ENCODE measurements at places on chromosomes 1 and 21.

DNA sequence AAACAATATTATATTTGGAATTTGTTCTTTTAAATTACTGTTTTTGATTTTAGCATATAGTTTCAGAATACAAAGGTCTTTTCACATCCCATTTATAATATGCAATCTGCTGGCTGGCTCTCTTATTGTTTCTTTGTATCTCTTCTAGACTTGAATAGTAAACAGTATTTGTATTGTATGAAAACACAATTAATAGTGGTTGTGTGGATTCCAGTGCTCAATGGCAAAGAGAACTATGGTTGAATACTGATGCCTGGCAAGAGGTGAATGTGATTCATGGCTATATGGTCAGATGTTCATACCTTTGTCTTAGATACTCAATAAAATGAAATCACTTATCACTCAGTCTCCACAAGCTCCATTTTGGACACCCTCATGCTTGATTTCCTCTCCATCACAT lies 37.2 kb downstream of the OR6Y1 start:
- H3K27ac ChIP-seq = no peak overlapping the region
- no peaks in the 10 kb centered on the region for H3K4me1 ChIP-seq
- H3K36me3 ChIP-seq = no peaks in the 10 kb centered on the region
- DNase-seq = no peak

- H3K4me3 ChIP-seq = no peak overlapping the region
- DNase-seq = no peak
- H3K4me1 ChIP-seq = peaks cover 3% of the 10 kb centered on the region
- no peaks in the 10 kb centered on the region for H3K27me3 ChIP-seq
Observed at GRCh38 chr1:163544441-163544840, 222.7 kb downstream of the NUF2 start.

DNA sequence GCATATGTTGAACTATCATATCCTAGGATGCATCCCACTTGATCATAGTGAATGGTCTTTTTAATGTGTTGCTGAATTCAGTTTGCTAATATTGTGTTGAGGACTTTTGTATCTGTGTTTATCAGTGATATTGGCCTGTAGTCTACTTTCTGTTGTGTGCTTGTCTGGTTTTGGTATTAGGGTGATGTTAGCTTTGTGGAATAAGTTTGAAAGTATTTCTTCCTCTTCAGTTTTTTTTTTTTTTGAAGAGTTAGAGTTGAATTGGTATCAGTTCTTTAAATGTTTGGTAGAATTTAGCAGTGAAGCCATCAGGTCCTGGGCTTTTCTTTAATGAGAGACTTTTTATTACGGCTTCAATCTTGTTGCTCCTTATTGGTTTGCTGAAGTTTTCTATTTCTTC lies 162.3 kb downstream of the VAV3 start:
- H3K27me3 ChIP-seq = no peaks in the 10 kb centered on the region
- no peak overlapping the region for H3K4me3 ChIP-seq
- H3K4me1 ChIP-seq = peaks cover 5% of the 10 kb centered on the region
- no peak for DNase-seq

GRCh38 chr1:31409946-31410858 lies 2.8 kb upstream of the SERINC2 start:
- no peaks in the 10 kb centered on the region for H3K36me3 ChIP-seq
- DNase-seq = no peak
- no peak overlapping the region for H3K27ac ChIP-seq
- H3K4me3 ChIP-seq = peak overlapping the region; percentile 73
- peaks cover 22% of the 10 kb centered on the region for H3K4me1 ChIP-seq
- H3K27me3 ChIP-seq = peaks cover 39% of the 10 kb centered on the region

DNA sequence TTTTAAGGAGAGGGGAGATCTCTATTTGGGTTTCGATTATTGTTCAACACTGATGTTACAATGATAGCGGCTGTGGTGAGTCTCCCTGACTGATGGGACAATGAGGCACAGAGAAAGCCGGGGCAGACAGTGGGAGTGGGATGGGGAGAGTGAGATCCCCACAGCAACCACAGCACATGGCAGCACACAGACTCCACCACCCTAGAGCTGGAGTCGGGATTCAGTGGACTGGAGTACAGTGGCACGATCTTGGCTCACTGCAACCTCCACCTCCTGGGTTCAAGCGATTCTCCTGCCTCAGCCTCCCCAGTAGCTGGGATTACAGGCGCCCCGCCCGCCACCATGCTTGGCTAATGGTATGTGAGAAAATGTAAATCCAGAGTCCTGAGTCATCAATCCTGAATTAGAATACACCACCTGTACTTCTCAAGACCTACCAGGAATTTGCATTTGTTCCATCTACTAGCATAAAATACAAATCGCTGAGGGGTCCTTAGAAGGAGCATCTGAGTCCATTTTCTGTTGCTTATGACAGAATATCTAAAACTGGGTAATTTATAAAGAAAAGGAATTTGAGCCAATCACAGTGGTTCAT lies 125.8 kb downstream of the TOMM20 start:
- no peak for DNase-seq
- H3K36me3 ChIP-seq = no peaks in the 10 kb centered on the region
- peaks cover 14% of the 10 kb centered on the region for H3K4me1 ChIP-seq
- H3K4me3 ChIP-seq = no peak overlapping the region
- H3K27me3 ChIP-seq = no peaks in the 10 kb centered on the region
- H3K27ac ChIP-seq = no peak overlapping the region

DNA sequence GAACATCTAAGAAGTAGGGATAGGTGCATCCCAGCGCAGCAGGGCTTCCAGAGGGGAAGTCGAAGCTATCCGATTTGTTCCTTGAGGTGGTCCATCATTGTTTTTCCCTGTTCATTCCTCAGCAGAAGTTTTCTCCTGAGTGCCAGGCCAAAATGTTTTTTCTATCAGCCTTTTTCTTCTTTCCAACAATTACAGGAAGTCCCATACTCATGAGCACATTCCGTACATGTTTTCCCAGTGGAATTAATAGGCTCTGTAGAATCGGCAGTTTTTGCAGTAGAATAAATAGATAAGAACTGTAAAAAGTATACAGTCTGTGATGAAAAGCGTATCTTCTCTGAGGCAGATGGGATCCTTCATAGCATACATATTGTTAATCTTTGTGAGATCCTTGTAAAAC lies 24.8 kb downstream of the CD101 start:
- no peak overlapping the region for H3K27ac ChIP-seq
- DNase-seq = no peak
- H3K36me3 ChIP-seq = peaks cover 4% of the 10 kb centered on the region
- H3K4me3 ChIP-seq = no peak overlapping the region
- no peaks in the 10 kb centered on the region for H3K27me3 ChIP-seq
- no peaks in the 10 kb centered on the region for H3K4me1 ChIP-seq

DNA sequence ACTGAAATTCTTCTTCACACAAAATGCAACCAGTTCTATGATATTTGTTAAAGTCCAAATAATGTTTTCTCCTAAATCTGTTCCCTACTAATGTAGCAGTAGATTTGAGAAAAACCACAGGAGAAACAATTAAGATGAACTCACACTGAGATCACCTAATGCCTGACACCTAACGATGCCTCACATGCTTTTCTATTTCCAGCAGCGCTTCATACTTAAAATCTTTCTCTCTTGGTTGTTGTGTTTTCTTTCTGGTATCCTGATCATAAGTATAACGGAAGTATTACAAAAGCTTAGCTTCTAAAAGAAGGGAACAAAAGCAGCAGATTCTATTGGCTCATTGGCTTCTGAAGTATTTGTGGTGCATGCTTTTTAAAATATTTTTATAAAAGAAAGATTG lies 267.2 kb upstream of the SGIP1 start:
- no peak overlapping the region for H3K27ac ChIP-seq
- H3K4me3 ChIP-seq = no peak overlapping the region
- no peaks in the 10 kb centered on the region for H3K36me3 ChIP-seq

- no peak for DNase-seq
- H3K36me3 ChIP-seq = no peaks in the 10 kb centered on the region
- no peak overlapping the region for H3K27ac ChIP-seq
Observed at GRCh38 chr1:171674431-171675405, 22.2 kb upstream of the MYOC start.

DNA sequence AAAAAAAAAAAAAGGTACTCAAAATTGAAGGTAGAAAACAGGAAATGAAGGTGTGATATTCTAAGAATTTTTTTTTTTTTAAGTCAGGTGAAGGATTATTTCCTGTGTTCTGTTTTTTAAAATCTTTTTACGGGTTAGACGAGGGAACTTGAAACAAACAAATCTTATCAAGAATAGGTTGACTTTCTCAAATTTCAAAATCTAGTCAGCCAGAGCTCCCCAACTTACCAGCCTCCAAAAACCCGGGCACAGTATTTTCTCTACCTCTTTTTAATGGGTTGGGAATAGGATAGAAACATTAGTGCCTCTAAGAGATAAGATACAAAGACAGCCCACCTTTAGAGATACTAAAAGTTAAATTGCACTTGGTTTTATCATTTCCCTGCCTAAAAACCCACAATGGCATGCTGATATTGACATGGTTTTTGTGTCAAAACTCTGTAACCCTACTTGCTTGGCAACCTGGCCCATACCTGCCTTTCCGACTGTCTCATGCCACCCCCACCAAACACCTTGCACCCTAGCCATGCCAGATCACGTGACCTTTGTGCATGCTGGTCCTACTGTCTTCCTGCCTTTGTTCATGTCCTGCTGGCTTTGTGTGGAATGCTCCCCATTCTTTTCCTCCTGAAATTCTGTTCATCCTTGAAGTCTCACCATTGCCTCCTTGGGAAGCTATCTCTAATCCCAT lies 4.2 kb downstream of the RCAN3 start:
- peak overlapping the region; percentile 23 for H3K4me3 ChIP-seq
- no peaks in the 10 kb centered on the region for H3K36me3 ChIP-seq
- peaks cover 40% of the 10 kb centered on the region for H3K27me3 ChIP-seq
- DNase-seq = peak; percentile 25
- H3K4me1 ChIP-seq = peaks cover 7% of the 10 kb centered on the region

GRCh38 chr1:240522122-240522822 lies 89.7 kb downstream of the GREM2 start:
- H3K36me3 ChIP-seq = no peaks in the 10 kb centered on the region
- peaks cover 27% of the 10 kb centered on the region for H3K4me1 ChIP-seq
- no peak for DNase-seq
- H3K27ac ChIP-seq = no peak overlapping the region
- H3K27me3 ChIP-seq = peaks cover 3% of the 10 kb centered on the region

- peaks cover 8% of the 10 kb centered on the region for H3K27me3 ChIP-seq
- no peak overlapping the region for H3K27ac ChIP-seq
- H3K4me3 ChIP-seq = no peak overlapping the region
- peaks cover 4% of the 10 kb centered on the region for H3K4me1 ChIP-seq
- no peaks in the 10 kb centered on the region for H3K36me3 ChIP-seq
Observed at GRCh38 chr1:57079454-57080157, 113.8 kb upstream of the C8B start.

DNA sequence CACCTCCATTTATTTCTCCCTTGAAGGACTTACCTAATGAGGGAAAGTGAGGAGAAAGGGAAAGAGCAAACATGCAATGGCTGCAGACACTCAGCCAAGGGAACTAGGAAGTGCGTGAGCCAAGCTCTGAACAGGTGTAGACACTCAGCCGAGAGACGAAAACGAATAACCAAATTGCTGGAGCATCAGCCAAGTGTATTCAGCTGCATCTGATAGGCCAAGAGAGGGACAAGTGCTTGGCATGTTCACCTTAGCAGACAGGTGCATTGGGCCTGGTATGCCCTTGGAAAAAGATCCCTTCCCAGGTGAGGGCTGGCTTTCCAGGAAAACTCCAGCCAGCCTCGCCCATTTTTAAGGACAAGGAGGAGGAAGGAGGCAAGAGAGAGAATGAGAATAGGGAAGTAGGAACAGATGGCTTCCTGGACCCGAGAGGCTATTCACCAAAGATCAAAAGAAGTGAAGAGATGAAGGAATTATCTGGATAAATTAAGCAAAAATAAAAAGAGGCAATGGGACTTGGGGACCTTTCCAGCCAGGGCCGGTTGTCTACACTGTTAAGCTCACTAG lies 184.7 kb downstream of the TOMM20 start:
- no peak for DNase-seq
- no peaks in the 10 kb centered on the region for H3K27me3 ChIP-seq
- no peaks in the 10 kb centered on the region for H3K4me1 ChIP-seq
- no peak overlapping the region for H3K27ac ChIP-seq

DNA sequence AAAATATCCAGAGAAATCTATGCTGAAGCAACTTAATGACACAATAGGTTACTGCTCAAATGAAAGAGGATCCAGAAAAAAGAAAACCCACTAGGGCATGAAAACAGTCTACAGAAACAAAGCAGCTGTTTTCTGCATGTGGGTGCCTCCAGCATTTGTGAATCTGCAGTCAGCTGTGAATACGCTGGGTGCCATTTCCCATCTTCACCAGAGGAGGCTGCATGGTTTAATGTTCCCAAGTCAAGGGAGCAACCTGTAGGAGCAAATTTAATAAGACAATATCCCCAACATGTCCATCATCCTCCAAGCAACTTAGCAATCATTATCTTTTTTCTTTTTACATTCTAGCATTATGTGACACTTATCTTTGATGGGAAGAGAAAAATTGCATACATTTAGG lies 396.6 kb downstream of the BRINP2 start:
- no peaks in the 10 kb centered on the region for H3K4me1 ChIP-seq
- DNase-seq = no peak
- no peak overlapping the region for H3K27ac ChIP-seq
- no peaks in the 10 kb centered on the region for H3K27me3 ChIP-seq

- H3K27ac ChIP-seq = no peak overlapping the region
- H3K27me3 ChIP-seq = peaks cover 13% of the 10 kb centered on the region
- peak; percentile 37 for DNase-seq
- H3K4me1 ChIP-seq = peaks cover 17% of the 10 kb centered on the region
Observed at GRCh38 chr1:114344656-114345055, 166.3 kb downstream of the TRIM33 start.

DNA sequence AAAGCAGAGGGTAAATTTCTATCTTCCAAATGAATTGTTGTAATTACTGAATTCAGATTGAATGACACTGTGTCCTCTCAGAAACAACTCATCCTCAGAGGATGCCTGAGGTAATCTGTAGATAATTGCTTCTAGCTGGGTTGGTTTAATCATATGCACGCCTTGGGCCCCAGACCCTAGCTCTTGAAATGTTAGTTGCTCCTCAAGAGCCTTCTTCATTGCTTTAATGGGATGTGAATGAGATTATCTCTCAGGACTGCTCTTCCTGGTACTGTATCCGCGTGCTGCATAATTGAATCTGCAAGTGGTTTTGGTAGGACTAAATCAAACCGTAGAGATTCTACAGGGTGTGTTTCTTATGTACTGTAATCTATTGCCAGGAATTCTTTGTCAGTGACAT lies 569.3 kb upstream of the NEGR1 start:
- H3K27me3 ChIP-seq = no peaks in the 10 kb centered on the region
- no peak for DNase-seq
- no peak overlapping the region for H3K27ac ChIP-seq
- no peaks in the 10 kb centered on the region for H3K36me3 ChIP-seq

- H3K27me3 ChIP-seq = no peaks in the 10 kb centered on the region
- H3K4me1 ChIP-seq = no peaks in the 10 kb centered on the region
- no peak for DNase-seq
Observed at GRCh38 chr1:84708031-84708430, 17.8 kb upstream of the SSX2IP start.

- H3K36me3 ChIP-seq = no peaks in the 10 kb centered on the region
- H3K4me1 ChIP-seq = peaks cover 29% of the 10 kb centered on the region
- H3K27ac ChIP-seq = peak overlapping the region; percentile 21
Observed at GRCh38 chr1:7554385-7555235, 216.5 kb upstream of the VAMP3 start.

Data from type B pancreatic cell (in vitro differentiated cells).